CD4-positive, alpha-beta T cell treated with Interleukin-6 for 4 hours (primary cell): ENCODE measurements at places on chromosomes 4 and X.

DNA sequence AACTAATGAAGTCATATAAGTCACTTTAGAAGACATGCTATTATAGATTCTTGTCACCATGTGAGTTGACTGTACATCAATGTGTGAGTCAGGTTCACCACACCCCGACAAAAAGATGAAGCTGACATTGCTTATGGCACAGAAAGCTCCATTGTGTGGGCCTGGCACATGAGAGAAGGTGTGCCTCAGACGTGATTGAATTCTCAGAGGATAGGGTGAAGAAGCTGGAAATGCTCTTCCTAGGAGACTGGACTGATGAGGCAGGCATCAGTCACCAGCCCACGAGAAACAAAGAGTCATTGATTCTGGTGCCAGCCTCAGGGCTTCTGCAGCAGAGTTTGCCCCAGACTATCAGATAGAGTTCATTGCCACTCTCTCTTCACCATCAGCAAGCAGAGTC, 35.9 kb upstream of the LRAT start:
- DNase-seq: no peak

DNA sequence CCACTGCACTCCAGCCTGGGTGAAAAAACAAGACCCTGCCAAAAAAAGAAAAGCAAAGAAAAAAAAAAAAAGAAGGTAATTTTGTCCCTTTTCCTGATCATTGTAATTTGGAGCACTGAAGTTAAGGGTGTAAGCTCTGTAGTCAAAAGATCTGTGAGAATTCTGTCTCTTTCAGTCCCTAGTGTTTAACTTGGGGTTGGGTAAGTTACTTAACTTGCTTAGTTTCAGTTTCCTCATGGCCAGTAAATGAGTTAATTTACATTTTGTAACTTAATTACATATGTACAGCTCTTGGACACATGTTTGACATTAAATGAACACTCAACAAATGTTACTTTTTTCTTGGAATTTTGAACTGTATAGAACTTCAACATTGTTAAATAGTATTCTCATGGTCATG, 10.9 kb upstream of the UBE2K start:
- no peak for DNase-seq

DNA sequence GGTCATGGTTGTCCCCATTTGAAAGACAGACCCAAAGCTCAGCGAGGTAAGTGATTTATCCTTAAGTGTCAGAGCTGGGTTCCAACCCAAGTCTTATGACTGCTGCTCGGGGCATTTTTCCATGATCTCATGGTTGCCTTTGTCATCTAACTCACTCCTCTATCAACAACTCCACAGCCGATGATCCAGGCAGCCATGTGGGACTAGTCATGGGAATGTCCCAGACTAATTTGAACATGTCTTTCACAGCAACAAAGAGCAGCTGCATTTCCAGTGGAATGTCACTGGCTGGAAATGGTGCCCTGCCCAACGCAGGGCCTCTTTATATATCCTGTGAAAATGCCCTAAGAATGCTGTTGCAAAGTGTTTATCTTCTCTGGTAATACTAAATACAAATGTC, 284.8 kb upstream of the PPARGC1A start:
- DNase-seq: no peak

GRCh38 chrX:118503260-118504041, 7.8 kb downstream of the DOCK11 start:
- DNase-seq: no peak

- no peak for DNase-seq
Observed at GRCh38 chr4:159855731-159856130, 752.9 kb downstream of the RAPGEF2 start.

- DNase-seq: no peak
Observed at GRCh38 chr4:98289375-98289774, 28.2 kb downstream of the RAP1GDS1 start.

DNA sequence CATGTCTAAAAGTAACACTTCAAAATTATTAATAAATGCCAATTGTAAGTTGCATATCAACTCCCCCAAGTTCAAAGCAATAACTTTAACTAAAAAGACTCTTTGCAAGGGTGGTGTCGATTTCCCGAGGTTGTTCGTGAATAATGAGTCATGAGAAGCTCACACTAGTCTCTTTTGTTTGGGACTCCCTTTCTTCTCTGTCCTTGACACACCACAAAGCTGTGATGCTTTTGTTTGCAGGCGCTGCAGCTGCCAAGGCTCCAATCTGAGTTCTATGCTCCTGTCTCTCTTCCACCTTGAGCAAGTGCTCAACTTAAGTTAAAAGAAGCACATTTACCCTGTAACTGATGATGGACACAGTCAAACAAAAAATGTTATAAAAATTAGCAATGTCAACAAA, 65.9 kb downstream of the FAT1 start:
- DNase-seq: no peak

DNA sequence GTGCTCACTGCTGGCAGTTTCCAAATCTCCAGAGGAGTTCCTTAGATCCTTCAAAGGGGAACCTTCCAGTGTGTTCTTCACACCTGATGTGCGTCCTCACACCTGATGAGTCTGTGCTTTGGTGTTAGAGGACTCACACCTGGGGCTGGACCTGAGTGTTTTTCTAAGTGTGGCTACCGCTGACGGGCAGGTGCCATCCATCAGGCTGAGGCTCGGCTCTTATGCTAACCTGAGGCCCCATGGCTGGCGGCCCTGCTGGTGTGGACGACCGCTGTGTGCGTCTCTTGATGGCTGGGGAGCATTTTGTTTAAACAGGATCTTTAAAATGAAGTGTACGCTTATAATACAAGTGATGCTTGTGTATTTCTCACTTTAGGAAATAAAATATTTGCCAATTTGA, 28.4 kb downstream of the PCGF3 start:
- DNase-seq: no peak

GRCh38 chr4:2060611-2061185, 1.6 kb downstream of the NAT8L start:
- DNase-seq: no peak

DNA sequence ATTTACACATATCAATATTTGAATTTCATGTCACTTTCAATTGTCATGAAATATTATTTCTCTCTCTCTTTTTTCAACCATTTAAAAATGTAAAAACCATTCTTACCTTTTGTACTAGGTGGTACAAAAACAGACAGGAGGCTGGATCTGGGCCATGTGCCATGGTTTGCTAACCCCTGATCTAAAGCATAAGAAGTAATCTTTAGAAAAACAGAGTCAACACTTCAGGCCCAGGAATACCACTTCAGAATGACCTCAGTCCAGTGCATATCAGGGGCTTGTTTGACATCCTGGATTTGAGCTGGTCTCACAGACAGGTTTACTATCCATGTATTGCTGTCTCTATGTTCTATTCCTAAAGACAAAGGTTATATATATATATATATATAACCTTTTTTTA, 102.5 kb downstream of the DCHS2 start:
- no peak for DNase-seq

- DNase-seq: no peak
Observed at GRCh38 chr4:88106205-88106604, 52.2 kb downstream of the ABCG2 start.

DNA sequence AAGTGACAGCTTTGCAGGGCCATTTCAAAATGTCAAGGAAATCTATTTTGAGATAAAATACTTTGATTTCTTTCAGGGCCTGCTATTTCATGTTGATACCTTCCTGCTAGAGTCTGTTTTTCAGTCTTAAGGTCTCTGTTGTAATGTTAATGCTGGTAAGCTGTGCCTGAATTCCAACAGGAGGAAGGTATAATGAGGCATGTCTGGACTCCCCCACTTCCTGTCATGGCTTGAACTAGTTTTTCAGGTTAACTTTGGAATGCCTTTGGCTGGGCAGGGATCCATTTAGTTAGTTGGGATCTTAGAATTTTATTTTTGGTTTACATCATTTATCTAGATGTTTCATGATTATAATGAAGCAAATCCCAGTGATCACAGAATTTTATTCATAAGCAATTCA, 279.0 kb downstream of the CFAP47 start:
- DNase-seq: no peak

- DNase-seq: no peak
Observed at GRCh38 chr4:146742416-146742815, 103.7 kb downstream of the POU4F2 start.
